Chondrocyte (in vitro differentiated cells): ENCODE measurements at places on chromosomes 1 and 21. TPM values are rescaled to one million over a fixed set of nuclear protein-coding genes. Genes with fewer than 3 reads are reported as not detected.

The SMPDL3B gene
- 0.15 to 0.21 TPM in 2 of 3 replicates, not detected in the other for total RNA-seq

The TRNP1 gene
- total RNA-seq, result 56.5 to 76.5 TPM (median 72.1 TPM) in 3 replicates

The SMYD3 gene
- total RNA-seq, result 28.4 to 31.5 TPM (median 29.3 TPM) in 3 replicates

The KRTAP11-1 gene
- total RNA-seq, result not detected in 3 replicates

The CRP gene
- not detected in 3 replicates for total RNA-seq

The RIMKLA gene
- 0.18 to 0.27 TPM in 2 of 3 replicates, not detected in the other for total RNA-seq

The KLHDC9 gene
- 1.1 to 4.4 TPM (median 1.6 TPM) in 3 replicates for total RNA-seq

The CAPN8 gene
- not detected in 3 replicates for total RNA-seq

The LGR6 gene
- 1.4 to 4.1 TPM (median 1.8 TPM) in 3 replicates for total RNA-seq

DNA sequence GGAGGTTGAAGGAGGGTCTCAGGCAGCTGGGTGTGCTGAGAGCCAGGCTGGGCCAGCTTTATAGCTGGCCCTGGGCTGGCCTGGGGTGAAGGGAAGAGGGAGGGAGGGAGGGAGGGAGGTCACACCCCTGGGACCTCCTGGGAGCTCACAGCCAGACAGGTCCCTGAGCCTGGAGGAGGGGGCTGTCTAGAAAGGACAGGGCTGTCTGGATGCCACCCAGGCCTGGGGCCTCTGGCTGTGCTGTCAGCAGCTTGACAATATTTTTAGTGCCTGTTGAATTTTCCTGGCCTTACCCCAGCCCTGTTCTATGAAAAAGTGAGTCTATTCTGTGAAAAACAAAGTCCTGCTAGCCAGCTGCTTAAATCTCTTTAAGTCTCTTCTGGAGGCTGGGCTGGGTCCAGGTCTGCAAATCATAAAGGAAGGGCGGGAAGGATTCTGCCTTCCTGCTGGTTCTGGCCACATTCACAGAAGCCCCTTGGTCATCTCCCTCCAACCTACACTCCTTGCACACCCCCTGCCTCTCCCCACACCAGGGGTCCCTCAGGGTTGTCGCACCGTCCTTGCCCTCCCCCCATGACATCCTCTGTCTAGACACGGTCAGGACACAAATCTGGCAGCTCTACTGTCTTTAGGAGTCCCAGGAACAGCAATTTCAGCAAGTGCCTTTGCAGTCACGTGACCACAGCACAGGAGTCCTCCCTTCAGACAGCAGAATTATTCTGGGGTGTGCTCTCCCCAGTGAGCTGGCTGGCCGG is at the start of gene LEFTY2:
LEFTY2 (minus strand) TSS at position 34 of the 755 bp plus-strand sequence. CDS start 80 bp downstream, outside the sequence.
- H3K27me3 ChIP-seq, result peaks cover 1% of the 10 kb centered on the region
- DNase-seq, result no peak
- H3K36me3 ChIP-seq, result no peaks in the 10 kb centered on the region
- H3K4me3 ChIP-seq, result peak within 1 kb of the TSS; percentile 12
- H3K27ac ChIP-seq, result peak within 1 kb of the TSS; percentile 53

- H3K4me3 ChIP-seq, result no peak overlapping the region
- no peaks in the 10 kb centered on the region for H3K27me3 ChIP-seq
- DNase-seq, result no peak
- no peaks in the 10 kb centered on the region for H3K36me3 ChIP-seq
- H3K27ac ChIP-seq, result no peak overlapping the region
Observed at GRCh38 chr1:5317391-5317790, 663.0 kb downstream of the AJAP1 start.

DNA sequence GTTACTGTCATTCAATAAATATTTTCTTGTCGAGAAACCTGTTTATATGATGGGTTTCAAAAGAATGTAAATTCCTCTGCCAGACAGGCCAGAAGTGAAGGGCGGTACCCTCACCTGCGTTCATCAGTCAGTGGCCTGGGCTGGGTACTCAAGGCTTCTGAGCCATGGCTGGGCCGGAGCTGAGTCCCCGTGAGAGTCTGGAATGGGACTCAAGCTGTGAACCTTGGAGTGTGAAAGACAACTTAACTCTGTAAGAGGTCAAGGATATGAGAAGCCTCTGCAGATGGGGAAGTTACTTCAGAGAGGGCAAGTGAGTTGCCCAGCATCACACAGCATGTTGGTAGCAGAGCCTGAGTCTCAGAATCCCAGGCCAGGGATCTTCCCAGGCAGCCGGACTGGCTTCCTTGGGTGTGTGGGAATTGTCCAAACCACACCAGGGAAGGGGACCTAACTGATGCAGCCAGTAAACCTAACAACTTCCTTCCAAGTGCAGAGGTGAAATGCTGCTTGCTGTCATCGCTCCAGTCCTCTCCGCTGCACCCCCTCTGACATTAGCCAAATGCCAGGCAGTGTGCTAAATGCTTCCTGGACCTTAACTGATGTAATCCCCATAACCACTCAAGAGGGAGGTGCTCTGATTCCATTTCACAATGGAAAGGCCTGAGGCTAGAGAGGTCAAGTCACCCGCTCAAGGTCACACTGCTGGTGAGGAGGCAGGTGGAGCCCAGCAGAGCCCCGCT is 4.8 kb downstream of the DISP3 start:
- H3K27me3 ChIP-seq, result peaks cover 62% of the 10 kb centered on the region
- H3K36me3 ChIP-seq, result peaks cover 3% of the 10 kb centered on the region
- H3K27ac ChIP-seq, result no peak overlapping the region
- H3K4me3 ChIP-seq, result no peak overlapping the region
- DNase-seq, result no peak

DNA sequence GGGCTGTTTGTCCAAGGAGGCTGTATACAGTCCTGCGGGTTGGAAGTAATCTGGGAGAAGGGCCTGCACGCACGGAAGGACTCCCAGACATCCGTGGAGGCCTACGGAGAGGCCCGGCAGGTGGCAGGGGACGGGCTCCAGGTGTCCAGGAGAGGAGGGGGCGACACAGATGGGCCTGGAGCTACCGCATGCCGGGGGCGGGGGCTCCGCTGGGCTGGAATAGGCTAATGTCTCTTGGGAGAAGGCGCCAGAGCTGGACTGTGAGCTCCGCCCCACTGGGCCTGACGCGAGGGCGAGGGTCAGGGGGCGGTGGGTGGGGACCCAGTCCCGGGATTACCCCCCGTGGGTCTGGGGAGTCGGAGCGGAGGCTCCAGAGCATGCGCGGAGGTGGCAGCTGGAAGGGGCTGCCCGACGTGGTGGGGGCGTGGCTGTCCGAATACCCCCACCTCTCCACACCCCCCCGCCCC is 659 bp downstream of the AGO1 start:
- no peaks in the 10 kb centered on the region for H3K27me3 ChIP-seq
- H3K4me1 ChIP-seq, result peaks cover 33% of the 10 kb centered on the region
- H3K36me3 ChIP-seq, result peaks cover 3% of the 10 kb centered on the region
- no peak for DNase-seq

DNA sequence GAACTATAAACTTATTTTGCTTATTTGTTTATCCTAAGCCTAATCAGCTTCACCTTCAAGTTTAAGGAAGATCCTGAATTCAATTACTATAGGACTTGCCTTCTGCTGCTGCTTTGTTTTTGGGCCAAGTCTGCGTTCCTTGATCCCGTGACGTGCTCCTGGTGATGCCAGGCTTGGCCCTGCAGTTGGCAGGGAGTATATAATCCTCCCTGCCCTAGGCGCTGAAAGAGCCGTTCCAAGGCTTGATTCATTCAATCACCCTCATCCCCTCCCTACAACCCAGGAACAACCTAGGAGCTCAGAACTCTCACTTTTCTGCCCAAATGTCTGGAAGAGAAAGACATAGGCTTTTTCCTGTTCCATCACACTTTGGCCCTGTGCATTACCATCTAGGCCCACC is 12.4 kb upstream of the LRRN2 start:
- H3K27me3 ChIP-seq, result peaks cover 45% of the 10 kb centered on the region
- no peaks in the 10 kb centered on the region for H3K4me1 ChIP-seq
- DNase-seq, result no peak
- H3K36me3 ChIP-seq, result no peaks in the 10 kb centered on the region
- no peak overlapping the region for H3K4me3 ChIP-seq

DNA sequence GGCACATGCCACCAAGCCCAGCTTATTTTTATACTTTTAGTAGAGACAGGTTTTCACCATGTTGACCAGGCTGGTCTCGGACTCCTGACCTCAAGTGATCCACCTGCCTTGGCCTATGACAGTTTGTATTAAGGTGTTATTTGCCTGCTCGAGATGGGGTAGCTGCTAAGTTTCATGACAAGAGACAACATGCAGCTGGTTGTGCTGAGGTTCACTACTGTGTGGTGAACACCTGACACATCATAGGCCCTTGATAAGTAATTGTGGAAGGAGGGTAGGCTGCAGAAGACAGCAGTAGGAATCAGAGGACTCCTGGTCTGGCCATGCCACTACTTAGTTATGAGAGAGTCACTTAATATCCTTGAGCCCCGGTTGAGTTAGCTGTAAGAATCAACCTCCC is 46.2 kb downstream of the PLPP3 start:
- no peak overlapping the region for H3K27ac ChIP-seq
- no peaks in the 10 kb centered on the region for H3K27me3 ChIP-seq
- DNase-seq, result no peak
- H3K4me1 ChIP-seq, result peaks cover 9% of the 10 kb centered on the region

DNA sequence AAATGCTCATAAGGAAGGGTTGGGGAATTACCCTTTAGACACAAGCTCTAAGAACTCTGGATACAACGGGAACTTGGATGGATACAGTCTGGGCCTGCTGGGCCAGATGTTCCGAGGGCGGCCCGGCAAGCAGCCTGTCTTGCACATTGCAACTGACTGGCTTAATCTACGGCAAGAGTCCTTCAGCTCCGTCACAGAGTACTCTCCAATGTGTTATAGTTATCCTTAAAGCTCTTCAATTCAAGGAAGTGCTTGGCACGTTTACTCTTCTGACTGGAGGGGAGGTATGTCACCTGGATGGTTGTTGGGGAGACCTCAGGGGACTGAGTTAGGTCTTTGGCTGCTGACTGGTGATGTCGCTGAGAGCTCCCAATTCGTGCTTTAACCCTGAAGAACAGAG is 1.1 kb upstream of the CFAP141 start:
- no peak overlapping the region for H3K4me3 ChIP-seq
- peak overlapping the region; percentile 3 for H3K27ac ChIP-seq
- DNase-seq, result no peak
- no peaks in the 10 kb centered on the region for H3K4me1 ChIP-seq

DNA sequence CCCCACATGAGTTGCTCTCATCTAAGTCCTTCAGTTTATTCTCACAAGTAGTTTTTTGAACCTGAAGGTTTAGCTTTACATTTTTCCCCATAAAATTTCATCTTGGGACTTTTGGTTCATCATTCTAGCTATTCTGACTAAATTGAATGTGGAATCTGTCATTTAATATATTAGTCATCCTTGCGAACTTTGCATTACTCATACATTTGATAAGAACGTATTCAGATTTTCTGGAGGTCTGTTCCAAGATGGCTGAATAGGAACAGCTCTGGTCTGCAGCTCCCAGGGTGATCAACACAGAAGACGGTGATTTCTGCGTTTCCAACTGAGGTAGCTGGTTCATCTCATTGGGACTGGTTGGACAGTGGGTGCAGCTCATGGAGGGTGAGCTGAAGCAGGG is 59.8 kb upstream of the CSF1 start:
- H3K4me3 ChIP-seq, result no peak overlapping the region
- DNase-seq, result no peak
- H3K4me1 ChIP-seq, result peaks cover 7% of the 10 kb centered on the region
- H3K27ac ChIP-seq, result no peak overlapping the region
- no peaks in the 10 kb centered on the region for H3K27me3 ChIP-seq

DNA sequence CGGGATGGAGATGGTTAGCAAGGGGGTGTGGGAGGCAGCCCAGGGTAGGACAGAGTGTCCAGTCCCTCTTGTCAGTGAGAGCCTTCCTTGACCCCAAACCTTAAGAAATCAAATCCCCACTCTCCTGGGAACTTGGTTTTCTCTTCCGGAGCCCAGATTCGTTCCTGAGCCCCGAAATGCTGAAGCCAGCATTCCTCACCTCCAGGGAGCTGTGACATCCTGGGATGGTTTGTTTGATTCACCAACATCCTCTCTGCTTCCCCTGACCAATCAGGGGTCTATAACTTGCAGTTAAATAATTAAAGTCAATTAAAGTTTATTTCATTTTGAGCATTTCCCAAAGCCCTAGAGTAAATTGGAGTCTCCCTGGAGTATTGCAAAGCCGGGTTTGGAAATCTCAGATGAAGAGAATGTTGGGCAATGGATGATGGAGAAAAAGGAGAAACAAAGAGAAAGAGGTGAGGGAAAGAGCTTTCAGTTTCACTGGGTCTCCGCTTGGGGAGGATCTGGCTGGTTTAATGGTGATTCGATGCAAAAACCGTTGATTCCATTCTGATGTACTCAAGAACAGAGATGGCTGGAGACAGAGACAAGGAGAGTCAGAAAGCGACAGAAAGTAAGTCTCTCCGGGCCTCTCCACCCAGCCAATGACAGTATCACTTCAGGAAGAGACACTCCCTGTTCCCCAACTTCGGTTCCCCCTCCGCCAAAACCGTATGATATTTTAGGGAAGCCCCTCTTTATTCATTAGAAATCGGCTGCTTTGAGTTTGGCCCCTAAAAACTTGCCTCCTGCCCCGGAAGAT is 12.8 kb upstream of the ALX3 start:
- peaks cover 13% of the 10 kb centered on the region for H3K4me1 ChIP-seq
- no peak overlapping the region for H3K27ac ChIP-seq
- DNase-seq, result no peak
- peaks cover 57% of the 10 kb centered on the region for H3K27me3 ChIP-seq

DNA sequence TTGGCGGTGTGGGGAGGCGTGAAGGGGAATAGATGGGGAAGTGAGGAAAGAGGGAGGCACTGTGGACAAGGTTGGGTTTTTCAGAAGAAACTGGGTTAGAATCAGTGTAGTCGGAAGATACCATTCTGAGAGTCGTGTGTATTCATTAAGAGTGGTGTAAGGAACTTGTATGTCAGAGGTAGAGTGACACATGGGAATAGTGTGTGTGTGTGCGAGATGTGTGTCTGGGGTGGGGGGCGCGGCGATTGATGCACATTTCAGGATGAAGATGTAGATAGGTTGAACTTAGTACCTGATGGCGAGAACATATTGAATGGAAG is 878 bp downstream of the SMG7 start:
- no peaks in the 10 kb centered on the region for H3K36me3 ChIP-seq
- peak overlapping the region; percentile 94 for H3K4me3 ChIP-seq
- DNase-seq, result no peak
- H3K27ac ChIP-seq, result peak overlapping the region; percentile 99
- H3K4me1 ChIP-seq, result peaks cover 22% of the 10 kb centered on the region
- H3K27me3 ChIP-seq, result no peaks in the 10 kb centered on the region

DNA sequence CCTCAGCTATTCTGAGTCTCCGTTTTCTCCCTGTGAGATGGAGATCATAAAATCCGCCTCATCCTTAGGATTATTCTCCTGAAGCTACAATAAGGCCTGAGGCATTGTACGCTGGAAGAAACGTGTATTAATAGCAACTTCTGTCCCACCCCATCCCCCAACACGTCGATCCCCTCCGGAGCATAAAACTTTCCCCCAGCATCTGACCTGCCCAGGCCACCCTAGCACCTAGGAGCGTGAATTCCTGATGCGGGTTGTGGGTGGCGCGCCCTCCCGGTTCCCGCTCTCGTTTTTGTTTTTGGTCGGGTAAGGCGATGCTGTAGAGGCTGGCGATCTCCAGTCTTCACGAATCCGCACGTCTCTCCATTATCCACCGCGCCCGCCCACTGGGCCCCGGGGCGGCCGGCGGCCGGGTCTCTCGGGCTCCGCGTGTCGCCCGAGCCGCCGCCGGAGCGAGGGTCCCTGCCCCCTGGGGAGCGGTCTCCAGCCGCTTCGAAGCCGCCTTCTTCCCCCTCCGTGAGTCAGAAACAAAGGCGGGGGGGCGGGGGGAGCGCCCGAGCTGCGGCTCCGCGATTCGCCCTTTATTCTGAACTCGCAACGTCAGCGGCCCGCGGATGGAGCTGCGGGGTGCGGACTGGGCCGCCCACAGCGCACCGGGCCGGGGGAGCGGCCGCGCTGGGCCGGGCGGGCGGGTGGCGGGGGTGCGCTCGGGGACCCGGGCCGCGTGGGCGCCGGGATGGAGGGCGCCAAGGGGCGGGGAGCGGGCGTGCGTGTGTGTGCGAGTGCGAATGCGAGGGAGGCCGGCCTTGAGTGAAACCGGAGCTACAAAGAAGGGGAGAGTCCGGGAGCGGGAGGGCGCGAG is at the start of gene PLEKHO1:
PLEKHO1 (plus strand) TSS at position 646 of the 862 bp plus-strand sequence. CDS start 342 bp downstream, outside the sequence.
- H3K4me3 ChIP-seq, result peak within 1 kb of the TSS; percentile 91
- peak within 1 kb of the TSS; percentile 92 for H3K27ac ChIP-seq
- no peak for DNase-seq
- peaks cover 17% of the 10 kb centered on the region for H3K36me3 ChIP-seq
- no peaks in the 10 kb centered on the region for H3K27me3 ChIP-seq
